Stimulated activated CD8-positive, alpha-beta memory T cell treated with anti-CD3 and anti-CD28 coated beads, Interleukin-7, amount 100 ng/mL, for 4 hours (primary cell): ENCODE measurements at places on chromosomes 1 and 21.

DNA sequence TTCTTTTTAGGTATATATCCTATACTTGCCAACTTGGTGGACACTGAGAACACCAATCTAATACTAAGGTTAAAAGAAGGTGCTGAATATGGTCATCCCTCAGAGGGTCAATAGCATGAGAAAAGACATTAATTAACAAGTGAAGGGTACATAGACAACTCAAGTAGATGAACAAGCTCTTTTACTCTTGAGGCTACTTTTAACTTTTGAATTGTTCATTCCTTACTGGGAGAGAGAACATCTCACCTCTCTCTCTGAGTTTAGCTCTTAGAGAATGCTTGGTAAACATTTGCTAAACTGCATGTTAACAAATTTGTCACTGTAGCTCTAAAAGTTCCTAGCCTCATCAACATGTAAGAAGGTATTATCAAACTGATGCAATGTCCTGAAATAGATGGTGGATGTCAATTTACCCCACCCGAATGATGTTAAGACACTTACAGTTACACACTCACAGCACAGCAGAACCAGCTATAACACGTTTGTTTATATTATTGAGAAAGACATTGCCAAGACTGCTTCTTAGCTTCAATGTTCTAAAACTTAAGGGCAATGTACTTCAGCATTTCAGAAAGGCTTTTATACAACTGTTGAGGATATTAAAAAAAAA lies 35.9 kb downstream of the HEATR1 start:
- DNase-seq = no peak

GRCh38 chr21:35034203-35034926 lies 14.7 kb downstream of the RUNX1 start:
- DNase-seq = no peak

- DNase-seq = no peak
Observed at GRCh38 chr1:171457412-171457811, 27.9 kb upstream of the PRRC2C start.

- DNase-seq = no peak
Observed at GRCh38 chr1:167272369-167272957, 51.8 kb downstream of the POU2F1 start.

DNA sequence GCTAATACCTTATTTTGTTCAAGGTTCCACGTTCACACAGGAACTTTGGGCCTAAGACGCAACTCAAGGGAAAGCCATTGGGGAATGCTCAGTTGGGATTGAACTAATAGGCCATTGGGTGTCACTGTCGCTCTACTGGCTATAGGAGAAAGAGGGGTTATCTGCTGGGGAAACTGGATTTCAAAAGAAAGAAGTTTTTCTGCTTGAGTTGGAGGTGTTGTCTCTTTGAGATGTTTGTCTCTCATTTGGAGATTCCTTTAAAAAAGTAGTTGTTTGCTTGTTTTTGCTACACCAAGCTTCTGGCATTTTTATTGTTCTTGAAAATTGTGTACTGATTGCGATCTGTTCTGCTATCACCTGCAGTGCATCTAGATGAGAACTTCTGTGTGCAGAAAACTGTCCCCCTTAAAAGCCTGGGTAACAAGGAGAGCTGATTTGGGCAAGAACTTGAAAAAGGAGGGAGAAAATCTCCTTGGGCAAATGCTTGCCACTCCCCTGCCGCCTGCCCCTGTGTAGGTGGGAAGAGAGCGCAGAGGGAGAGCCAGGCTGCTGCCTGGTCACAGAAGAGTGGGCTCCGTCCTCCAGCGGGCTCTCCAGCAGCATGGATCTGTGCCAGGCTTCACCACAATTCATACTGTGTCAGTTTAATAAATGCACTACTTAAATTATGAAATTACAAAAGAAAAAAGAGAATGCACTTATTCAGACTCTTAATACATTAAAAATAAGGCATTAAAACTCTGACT lies 39.9 kb downstream of the PEX14 start:
- no peak for DNase-seq

GRCh38 chr1:185367218-185367617 lies 50.2 kb upstream of the IVNS1ABP start:
- DNase-seq = no peak

- DNase-seq = no peak
Observed at GRCh38 chr1:21782349-21782867, 541 bp downstream of the USP48 start.

DNA sequence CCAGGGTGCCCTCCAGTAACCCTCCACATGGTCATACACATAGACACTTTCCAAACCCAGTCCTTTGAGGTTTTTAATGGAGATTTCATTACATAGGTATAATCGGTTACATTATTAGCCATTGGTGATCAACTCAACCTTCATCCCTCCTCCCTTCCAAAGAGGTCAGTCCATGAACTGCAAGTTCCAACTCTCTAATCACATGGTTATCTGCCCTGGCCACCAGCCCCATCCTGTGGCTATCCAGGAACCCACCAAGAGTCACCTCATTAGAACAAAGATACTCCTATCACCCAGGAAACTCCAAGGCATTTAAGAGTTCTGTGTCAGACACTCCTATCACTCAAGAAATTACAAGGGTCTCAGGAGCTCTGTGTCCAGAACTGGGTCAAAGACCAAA lies 12.2 kb downstream of the ATP1A4 start:
- no peak for DNase-seq

DNA sequence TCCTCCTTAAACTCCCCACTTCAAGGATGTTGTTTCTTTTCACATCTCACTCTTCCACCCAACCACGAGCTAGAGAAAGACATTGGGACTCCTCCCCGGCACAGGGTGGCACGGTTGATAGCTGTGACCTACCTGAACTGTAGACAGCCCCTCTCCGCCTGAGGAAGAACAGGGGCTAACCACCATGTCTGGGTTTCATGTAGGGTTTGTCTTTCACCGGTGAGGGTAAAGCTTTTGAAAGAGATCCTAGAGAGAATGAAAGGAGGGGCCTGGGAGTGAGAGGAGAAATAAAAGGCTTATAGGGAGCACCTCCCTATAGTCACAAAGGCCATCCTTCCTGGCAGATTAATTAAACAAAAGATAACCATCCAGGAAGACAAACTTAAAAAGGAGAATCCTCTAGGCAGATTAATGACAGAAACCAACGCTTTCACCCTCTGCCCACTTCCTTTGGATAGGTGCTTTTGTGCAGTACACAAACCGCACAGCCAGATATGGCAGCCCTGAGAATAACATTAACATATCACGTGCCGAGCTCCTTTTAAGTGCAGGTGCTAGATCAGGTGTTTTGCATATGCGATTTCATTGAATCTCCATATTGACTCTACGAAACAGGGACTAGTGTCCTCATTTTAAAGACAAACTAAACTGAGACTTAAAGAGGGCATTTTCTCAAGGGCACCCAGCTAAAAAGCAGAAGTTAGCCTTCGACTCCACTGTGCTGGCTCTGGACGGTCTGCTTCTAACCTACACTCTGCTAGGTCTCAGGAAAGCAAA lies 178.1 kb upstream of the RUNX1 start:
- peak; percentile 22 for DNase-seq

DNA sequence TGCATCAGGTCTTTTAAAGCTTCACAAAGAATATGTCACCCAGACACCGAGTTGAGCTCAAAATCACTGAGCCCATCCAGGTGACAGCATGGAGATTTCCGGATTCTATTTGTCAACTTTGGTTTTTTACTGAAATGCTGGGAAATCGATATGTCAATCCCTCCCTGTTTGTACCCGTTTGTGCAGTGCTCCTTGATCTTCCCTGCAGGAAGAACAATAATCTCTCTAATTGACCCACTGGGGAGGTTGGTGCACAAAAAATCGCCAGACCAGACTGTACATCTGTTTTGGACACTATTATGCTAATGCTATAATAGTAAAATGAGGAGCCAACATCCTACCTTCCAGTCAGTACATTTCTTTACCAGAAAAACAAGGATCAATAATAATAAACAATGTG lies 1.8 kb downstream of the BARHL2 start:
- no peak for DNase-seq

DNA sequence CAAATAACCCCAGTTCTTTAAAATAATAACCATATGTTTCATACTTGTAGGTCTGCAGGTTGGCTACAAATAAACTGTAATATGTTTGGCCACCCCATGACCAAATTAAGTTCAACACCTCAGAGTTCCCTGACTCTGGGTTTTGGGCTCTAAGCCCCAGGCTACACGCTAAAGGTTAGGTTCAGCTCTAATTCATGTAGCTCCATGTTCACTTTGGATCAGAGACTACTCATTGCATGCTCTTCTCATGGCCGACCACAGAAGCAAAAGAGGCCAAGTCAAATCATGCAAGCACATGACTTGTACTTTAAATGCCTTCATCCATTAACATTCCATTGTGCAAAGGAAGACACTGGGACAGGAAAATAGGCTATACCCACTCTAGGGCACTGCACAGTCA lies 66.2 kb downstream of the MRPL39 start:
- no peak for DNase-seq

DNA sequence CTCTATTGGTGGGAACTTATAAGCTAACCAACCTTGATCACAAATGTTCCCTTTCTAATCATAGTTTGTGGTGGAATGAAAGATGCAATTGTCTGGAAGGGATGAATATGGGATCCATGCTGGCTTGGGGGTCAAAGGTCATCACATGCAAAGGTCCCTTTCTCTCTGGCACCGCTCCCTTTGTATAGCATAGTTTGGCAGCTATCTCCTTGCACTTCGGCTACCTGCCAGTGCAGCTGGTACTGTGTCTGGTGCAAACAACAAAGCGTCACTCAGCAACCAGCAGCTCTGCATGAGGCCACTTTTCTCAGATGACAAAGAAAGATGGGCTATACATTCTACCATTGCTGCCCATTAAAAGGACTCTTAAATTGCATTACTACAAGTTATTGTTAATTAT lies 188.2 kb upstream of the NFIA start:
- no peak for DNase-seq

DNA sequence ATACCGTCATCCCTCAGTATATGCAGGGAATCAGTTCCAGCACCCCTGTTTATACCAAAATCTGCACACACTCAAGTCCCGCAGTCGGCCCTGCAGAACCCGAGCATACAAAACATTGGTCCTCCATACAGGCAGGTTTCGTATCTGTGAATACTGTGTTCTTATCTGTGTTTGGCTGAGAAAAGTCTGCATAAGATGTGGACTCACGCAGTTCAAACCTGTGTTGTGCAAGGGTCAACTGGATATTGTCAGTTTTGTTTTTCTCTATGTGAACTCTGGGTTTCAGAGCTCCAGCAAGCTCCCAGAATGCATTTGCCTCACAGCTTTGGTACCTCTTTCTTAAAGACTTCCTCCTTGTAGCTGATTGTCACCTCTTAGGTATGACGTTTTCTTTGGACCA lies 100.6 kb downstream of the NR5A2 start:
- DNase-seq = no peak

DNA sequence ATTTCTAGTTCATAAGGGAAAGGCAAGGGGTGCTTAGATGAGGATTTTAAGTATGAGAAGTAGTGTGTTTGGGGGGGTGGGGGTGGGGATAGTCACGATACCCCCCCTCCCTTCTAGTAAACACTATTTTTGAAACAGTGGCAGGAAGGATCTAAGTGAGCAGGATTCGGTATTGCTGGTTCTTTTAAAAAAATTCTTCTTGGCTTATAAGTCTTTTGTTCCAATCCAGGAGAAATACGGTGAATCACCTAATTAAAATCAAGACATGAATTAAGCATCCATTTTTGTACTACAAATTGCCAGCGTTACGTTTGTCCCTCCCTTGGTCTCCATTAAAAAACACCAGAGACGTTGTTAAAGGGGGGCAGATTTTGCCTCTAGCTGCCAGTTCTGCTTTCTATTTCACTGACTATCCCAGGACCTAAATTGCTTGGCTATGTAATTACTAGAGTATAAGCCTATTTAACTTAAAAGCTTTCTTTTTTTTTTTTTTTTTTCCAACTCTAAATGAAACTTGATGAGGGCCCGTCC lies 911 bp downstream of the LMO4 start:
- no peak for DNase-seq

DNA sequence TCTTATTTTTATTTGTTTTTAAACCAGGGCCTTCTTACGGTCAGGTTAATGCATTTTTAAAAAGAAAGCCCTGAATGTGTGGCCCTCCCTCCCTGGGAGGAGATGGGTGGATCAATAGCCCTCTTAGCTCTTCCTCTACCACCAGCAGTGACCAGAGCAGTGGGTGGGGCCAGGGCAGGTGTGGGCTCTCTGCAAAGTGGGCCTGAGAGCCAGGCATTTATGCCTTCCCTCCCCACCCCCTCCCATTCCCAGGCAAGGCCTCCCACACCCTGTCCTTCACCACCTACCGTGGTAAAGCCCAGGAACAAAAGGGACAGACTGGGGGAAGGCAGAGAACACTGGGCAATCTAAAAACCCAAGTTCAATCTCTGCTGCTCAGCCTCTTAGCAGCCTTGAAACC lies 63.9 kb downstream of the SSBP3 start:
- DNase-seq = no peak

GRCh38 chr1:10232163-10232562 lies 21.8 kb downstream of the KIF1B start:
- DNase-seq = no peak

DNA sequence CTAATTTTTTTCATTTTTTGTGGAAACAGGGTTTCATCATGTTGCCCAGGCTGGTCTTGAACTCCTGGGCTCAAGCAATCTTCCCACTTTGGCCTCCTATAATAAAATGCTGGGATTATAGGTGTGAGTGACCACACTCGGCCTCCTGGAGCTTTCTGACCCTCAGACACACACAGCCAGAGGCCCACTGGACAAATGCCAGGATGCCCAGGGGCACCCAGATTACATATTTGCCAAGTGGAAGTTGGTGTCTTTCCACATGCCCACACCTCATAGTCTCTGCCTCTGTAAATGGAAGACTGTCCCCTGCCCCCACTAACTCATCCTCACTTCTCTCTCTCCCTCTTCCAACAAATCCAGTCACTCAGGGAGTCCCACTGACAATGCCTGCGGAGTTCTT lies 63.4 kb upstream of the LRP8 start:
- no peak for DNase-seq

- DNase-seq = no peak
Observed at GRCh38 chr21:32457360-32457840, 44.9 kb downstream of the EVA1C start.

DNA sequence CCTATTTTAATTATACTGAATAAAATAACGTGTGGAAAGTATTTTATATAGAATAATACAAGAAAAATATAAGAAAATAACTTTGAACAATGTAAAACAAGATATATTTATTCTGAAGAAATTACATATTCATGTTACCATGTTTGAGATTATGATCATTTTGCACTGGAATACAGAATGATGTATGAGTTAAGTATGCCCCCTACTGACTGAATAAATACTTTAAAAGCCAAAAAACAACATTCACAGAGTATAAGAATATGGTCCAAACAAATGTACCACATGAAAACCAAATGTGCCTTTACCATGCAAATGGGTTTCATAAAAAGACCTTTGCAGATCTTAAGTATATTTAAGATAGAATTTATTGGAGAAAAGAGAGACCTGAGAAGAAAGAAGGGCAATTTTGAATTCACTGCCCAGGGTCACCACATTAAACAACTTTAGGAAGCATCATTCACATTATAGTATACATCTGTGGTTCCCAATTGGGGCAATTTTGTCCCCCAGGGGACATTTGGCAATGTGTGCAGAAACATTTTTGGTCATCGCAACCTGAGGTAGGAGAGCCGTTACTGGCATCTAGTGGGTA lies 136.6 kb upstream of the GFI1 start:
- no peak for DNase-seq
